ENCODE measurements at places on chromosomes 2 and 18. TPM values are rescaled to one million over a fixed set of nuclear protein-coding genes. Genes with fewer than 3 reads are reported as not detected.

DNA sequence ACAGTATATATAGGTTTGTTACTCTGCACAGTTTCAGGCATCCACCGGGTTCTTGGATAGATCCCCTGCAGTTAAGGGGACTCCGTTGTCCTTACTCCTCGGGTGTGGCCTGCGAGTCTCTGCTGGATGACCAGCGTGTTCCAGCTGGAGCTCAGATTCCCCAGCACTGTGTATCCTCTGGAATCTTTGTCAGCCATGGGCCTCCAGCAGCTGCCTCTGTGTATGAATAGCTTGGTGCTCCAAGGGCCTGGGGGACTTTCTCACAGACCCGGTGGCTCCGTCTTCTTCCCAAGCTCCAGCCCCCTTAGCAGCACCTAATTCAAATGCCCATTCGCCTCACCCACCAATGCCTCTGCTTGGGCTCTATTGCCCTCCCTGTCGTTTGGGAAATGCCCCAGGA lies 6.3 kb downstream of the ANO7 start:
- no peak overlapping the region for H3K27ac ChIP-seq
- H3K36me3 ChIP-seq = no peaks in the 10 kb centered on the region
- no peaks in the 10 kb centered on the region for H3K4me1 ChIP-seq
- DNase-seq = no peak
- no peaks in the 10 kb centered on the region for H3K27me3 ChIP-seq

DNA sequence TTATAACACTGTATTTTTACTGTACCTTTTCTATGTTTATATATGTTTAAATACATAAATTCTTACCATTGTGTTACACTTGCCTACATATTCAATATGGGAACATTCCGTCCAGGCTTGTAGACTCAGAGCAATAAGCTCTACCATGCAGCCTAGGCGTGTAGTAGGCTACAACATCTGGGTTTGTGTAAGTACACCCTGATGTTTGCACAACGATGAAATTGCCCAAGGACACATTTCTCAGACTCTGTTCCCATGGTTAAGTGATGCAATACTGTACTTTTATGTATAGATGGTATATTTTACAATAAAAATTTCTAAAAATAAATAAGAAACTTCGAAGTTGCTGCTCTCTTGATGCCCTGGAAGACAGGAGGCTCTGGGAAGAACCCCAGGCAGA lies 38.4 kb downstream of the YPEL5 start:
- DNase-seq = no peak
- no peak overlapping the region for H3K27ac ChIP-seq
- H3K36me3 ChIP-seq = no peaks in the 10 kb centered on the region
- no peaks in the 10 kb centered on the region for H3K4me1 ChIP-seq
- no peak overlapping the region for H3K4me3 ChIP-seq

IL18R1 gene
- total RNA-seq = not detected

MRO gene
- not detected for total RNA-seq

Data from SJSA1 (cell line).